ENCODE measurements at places on chromosomes 6 and 20. TPM values are rescaled to one million over a fixed set of nuclear protein-coding genes. Genes with fewer than 3 reads are reported as not detected.

The MCHR2 gene
- not detected for total RNA-seq

GRCh38 chr6:3822747-3823445 is 26.3 kb upstream of the FAM50B start:
- peak; percentile 32 for DNase-seq

The ADGRF4 gene
- total RNA-seq = 7.3 TPM

- no peak for DNase-seq
Observed at GRCh38 chr6:44999066-44999465, 329.1 kb upstream of the RUNX2 start.

DNA sequence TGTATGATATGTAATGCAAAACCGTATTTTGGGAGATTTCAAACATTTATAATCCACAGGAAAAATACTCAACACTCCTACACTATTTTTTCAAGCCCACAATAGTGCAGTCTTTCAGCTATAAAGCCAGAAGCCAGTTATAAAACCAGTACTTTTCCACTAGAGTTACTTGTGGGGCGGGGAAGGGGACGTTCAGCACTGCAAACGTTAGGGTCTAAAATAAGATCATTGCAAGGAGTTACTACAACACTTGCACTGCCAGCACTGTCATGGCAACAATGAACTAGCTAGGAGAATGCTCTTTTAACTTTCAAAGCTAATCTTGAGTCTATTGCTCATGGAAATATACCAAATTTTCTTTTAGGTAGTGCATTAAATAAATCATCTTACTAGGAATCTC is 14.7 kb downstream of the SESN1 start:
- no peak for DNase-seq

- DNase-seq = no peak
Observed at GRCh38 chr6:22133357-22133756, 163.5 kb downstream of the PRL start.

DNA sequence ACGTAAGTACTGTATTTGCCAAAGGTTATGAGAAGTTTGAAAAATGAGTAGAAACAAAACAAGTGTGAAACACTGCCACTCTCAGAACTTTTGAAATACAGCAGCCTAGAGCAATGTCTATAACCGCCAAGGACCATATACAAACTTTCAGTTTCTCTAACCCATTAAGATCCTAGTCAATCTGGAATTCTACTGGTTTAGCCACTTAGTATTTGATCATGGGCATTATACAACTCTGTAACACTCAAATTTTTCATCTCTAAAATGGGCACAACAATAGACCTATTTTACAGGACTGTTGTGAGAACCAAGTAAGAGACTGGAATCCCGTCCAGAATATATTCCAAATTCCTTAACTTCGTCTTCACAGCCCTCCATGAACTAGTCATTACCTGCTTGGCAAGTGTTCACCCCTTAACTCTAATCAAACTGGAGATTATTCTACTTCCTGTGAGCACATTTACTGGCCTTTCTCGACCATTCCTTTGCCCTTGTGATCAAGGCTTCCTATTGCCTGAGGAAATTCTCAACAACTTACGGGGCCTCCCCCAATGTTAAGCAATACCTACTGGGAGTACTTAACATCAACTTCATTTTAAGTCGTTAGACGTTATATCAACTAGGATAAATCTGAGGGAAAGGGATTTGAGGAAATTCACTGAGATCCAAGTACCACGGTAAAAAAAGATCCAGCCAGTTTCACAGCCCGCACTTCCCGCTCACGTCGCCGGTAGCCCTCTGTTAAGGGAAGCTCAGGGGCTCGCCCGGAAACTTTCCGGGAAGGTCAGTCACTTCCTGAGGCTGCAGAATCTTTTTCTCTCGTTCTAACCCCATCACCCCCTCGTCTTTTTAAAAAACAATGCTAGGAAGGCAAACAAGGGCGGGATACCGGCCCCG is 1.1 kb downstream of the EIF2S2 start:
- peak; percentile 26 for DNase-seq

The C20orf202 gene
- total RNA-seq = 0.22 TPM

GRCh38 chr20:20903773-20904500 is 191.5 kb upstream of the RALGAPA2 start:
- no peak for DNase-seq

DNA sequence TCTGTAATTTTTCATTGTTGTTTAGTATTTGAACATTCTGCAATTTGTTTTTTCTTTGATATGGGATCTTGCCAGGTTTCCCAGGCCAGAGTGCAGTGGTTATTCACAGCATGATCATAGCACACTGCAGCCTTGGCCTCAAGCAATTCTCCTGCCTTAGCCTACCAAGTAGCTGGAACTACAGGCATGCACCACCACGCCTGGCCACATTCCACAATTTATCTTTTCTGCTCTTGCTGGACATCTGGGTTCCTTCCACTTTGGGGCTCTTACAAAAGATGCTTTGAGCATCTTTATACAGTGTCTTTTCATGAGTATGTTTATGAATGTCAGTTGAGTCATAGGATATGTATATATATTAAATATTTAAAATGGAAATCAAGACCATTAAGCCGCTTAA is 42.0 kb downstream of the PGM3 start:
- no peak for DNase-seq

The GPSM3 gene
- 6.2 TPM for total RNA-seq

The GSTA2 gene
- not detected for total RNA-seq

- no peak for DNase-seq
Observed at GRCh38 chr6:128057541-128057940, 156.7 kb upstream of the THEMIS start.

The BPIFB2 gene
- total RNA-seq = not detected

DNA sequence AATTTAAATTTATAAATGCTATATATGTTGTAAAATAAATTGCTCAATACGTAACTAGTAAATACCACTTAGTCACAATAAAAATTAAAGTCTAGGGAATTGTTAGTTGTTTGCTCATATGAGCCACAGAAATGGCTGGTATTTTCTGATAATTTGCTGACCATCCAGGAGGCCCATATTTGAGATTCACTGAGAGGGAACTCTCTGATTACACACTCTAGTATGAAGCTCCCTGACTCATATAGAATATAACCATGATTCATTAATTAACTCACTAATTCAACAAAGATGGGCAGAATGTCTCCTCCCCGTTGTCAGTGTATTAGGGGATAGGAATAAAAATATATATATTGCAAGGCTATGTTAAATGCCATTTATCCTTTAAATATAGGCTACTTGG is 46.6 kb upstream of the TMEM30A start:
- no peak for DNase-seq

- DNase-seq = no peak
Observed at GRCh38 chr20:52943185-52943841, 28.8 kb upstream of the TSHZ2 start.

The MEI4 gene
- total RNA-seq = 0.09 TPM

The SULF2 gene
- 112 TPM for total RNA-seq

The TSHZ2 gene
- not detected for total RNA-seq

- DNase-seq = no peak
Observed at GRCh38 chr6:75149240-75149639, 56.6 kb downstream of the COL12A1 start.

The TMEM200A gene
- total RNA-seq = not detected

The FERMT1 gene
- 18.5 TPM for total RNA-seq

The EPHA7 gene
- total RNA-seq = 1.6 TPM
